ENCODE measurements at places on chromosomes 12 and 14. TPM values are rescaled to one million over a fixed set of nuclear protein-coding genes. Genes with fewer than 3 reads are reported as not detected.

DNA sequence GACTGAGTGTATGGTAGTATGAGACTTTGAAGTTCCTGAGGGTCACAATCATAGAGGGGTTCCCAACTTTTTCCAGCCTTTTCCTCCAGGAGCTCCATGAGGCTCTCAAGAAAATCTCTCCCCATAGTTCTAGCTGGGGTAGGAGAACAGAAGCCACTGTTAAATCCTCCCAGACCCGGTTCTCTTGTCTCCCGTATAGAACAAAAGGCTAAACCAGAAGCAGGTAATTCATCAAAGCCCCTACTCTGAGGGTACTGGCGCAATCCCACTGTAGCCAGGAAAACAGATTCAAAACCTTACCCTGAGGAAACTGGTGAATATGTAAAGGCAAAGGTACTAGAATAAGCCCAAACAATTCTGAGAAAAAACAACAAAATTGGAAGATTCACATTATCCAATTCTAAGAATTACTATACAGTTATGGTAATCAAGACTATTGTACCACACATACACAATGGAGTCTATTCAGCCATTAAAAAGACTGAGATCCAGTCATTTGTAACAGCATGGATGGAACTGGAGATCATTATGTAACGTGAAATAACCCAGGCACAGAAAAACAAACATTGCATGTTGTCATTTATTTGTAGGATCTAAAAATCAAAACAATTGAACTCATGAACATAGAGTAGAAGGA lies 20.5 kb downstream of the OR8S1 start:
- no peak for DNase-seq

DNA sequence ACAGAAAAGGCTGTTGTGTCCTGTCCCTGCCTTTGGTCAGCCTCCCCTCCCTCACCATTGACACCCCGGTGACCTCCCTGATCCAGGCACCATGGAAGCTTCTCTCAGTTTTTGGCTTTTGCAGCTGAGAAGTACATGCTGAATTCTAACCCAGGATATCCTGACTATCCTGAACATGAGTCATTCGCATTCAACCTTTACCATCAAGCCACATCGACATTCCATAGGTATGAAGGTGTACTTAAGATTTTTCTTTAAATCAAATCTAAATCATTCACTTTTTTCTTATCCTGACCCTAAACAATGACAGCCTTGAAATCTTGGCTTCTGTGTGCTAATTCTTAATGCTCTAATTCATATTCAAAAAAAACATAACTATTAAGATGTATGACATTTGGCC lies 8.7 kb upstream of the KRT78 start:
- no peak for DNase-seq

GRCh38 chr14:75025082-75025481 lies 22.4 kb downstream of the EIF2B2 start:
- DNase-seq, result no peak

GRCh38 chr12:6334940-6335450 lies 6.9 kb downstream of the TNFRSF1A start:
- no peak for DNase-seq

DNA sequence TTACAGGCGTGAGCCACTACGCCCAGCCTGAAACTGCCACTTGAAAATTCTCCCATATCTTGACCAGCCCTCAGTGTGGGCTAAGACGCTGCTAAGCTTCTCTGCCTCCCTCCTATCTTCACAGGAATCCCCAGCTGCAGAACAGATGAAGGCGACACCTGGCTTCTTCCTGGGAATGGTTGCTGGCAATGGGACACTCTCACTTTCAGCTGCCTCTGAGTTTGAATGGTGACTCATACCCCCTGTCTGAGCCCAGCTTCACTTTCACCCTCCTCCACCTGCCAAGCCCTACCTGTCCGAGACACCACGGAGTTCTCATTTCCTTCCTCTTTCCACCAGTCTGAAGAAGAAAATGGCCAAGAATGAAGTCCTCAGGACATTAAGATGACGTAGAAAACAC lies 18.3 kb upstream of the VASH1 start:
- DNase-seq, result no peak

Gene ABCB9
- 3.6 TPM for total RNA-seq
